Frontal cortex (tissue), 4 donors: ENCODE measurements at places on chromosomes 6 and 20. TPM values are rescaled to one million over a fixed set of nuclear protein-coding genes. Genes with fewer than 3 reads are reported as not detected.

The PNPLA1 gene
- total RNA-seq: not detected

GRCh38 chr6:116090251-116090650 is 10.4 kb upstream of the NT5DC1 start:
- no peak for DNase-seq

The ZBTB46 gene
- 22.4 TPM for total RNA-seq

DNA sequence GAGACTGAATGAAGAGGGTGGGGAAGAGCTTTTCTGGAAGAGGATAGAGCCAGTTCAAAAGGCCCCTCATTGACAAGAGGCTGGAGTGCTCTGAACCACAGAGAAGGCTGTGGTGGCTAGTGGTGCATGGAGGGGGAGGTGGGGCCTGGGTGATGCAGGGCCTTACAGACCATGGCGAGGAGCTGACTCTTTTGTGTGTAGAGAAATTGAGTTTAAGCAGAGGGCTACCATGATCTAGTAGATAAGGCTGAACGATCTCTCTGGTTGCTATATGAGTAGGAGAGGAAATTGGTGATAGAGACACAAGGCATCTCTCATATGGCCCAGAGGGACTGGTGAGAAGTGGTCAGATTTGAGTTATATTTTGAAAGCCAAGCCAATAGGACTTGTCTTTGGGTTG is 137.6 kb downstream of the UST start:
- DNase-seq: no peak

The PXT1 gene
- total RNA-seq: not detected

DNA sequence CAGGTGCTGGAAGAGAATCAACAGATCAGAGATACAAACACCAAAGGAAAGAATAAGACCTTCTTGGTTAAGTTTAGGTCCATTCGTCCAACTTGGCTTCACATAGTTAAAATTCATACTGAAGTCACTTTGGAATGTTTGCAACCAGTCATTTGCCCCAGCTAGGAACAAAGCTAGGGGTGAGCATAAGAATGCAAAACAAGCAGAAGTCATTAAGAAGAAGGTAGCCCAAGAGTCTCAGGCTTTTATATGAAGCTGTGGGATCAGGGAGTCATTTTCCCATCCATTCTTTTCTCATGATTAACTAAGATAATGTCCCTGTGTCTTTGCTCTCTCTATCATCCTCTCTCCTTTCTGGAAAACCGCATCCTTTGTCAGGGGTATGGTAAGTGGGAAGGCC is 51.5 kb upstream of the TMEM170B start:
- DNase-seq: no peak

The JAG1 gene
- total RNA-seq: 20.0 TPM

GRCh38 chr6:138868181-138868580 is 72.3 kb downstream of the ECT2L start:
- no peak for DNase-seq

The OOEP gene
- total RNA-seq: not detected

- DNase-seq: no peak
Measured at GRCh38 chr6:79042799-79043126, 35.3 kb downstream of the PHIP start.

The NKX2-2 gene
- 0.41 TPM for total RNA-seq

- DNase-seq: no peak
Measured at GRCh38 chr6:55937951-55938690, 62.7 kb upstream of the BMP5 start.

The TBC1D32 gene
- total RNA-seq: 40.8 TPM

GRCh38 chr6:121434037-121434770 is 1.2 kb upstream of the GJA1 start:
- DNase-seq: no peak

DNA sequence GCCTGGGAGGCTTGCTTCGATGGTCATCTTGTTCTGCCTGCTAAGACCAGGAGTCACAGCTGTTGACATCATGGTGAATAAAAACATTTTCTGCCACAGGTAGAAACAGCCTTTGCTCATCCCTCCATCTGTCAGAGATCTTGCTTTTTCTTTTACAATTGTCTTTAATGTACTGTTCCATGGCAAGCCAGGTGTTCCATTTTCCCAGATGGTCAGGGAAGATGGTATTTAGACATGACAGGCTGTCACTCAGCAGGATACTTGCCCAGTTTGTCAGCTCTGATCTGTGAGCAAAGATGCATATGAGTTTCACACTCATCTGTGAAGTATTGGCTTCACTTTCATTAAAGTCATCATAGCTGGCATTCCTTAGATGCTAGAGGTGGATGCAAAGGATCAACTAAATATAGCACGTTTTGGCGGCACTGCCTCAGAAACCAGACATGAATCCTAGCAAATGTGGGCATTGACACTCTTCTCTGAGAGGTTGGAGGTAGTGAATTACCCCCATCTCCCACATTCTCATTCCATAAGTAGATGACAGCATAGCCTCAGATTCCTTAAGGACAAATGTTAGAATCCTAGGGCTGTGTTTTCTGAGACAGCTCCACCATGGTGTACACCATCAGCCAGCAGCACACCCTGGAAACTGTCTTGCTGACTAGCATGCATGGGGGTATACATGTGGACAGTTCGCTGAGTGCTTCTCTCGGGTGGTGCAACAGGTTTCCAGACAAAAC is 4.2 kb downstream of the SSTR4 start:
- DNase-seq: no peak

DNA sequence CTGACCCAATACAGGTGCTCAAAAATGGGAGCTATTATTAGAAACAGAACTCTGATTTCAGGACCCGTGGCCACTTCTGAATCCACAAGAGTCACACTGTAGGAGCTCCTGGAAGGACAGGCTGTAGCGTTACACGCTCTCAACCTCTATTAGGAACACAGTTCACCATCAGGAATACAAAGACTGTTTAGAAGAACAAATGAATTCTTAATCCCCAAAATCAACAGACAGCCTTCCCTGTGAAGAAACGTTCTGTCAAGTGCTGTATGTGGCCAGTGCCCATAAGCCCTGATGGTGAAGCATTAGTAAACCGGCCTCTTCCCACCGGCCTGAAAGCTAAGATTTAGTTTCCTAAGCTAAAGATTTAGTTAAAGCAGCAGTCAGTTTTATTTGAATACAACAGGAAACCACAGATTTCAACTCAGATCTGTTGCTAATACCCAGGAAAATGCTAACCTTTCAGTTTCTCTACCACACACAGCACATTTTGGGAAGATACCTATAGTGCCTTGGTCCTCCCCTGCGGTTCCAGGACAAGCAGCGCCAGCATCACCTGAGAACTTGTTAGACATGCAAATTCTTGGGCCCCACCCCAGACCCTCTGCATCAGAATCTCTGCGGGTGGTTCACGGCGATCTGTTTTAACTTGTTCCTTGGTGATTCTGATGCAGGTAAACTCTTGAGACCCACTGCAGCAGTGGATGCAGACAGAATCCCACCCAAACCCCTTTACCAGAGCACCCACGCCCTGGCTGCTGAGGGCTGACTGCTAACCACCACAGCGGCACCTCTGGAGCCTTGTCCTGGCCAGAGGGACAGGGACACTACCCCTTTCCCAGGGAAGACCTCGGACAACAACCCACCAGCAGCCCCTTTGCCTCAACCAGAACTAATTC is 33.4 kb downstream of the MTRES1 start:
- no peak for DNase-seq

The TMEM217 gene
- total RNA-seq: 1.2 TPM

DNA sequence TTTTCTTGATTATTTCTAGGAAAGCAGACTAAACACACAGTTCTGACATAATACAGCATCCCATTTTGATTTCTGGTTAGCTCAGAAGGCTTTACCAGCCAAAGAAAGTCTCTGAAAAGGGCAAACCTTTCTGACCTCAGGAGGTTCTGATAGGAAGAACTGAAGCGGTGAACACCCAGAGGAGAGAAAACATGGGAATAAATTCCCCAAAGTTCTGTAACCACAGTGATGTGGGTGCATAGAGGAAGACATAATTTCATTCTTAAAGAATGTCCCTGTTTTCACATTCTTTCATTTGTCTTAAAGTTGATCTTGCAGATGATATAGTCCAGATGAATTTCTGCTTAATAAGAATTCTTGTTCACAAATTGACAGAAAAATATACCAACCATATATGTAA is 60.3 kb downstream of the RSPO3 start:
- DNase-seq: no peak

DNA sequence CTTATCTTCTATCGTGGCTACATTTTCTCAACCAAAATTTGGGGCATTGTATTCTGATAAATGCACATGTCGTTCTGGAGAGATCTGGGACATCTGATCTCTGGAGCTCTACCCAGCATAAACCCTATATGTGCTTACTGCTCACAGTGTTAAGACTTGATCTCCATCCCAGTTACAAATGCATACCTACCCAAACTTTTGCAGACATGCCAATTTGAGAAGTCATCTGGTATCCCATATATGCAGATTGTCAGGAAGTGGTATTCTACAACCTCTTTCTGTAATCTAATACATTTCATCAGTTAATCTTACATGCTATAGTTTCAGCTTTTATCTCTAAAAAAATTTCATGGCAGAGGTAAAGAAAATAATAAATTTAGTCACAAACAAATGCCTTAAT is 11.2 kb downstream of the BAG2 start:
- no peak for DNase-seq

GRCh38 chr20:14631011-14631410 is 293.6 kb upstream of the FLRT3 start:
- DNase-seq: no peak

GRCh38 chr6:13462458-13463327 is 24.7 kb downstream of the GFOD1 start:
- no peak for DNase-seq

DNA sequence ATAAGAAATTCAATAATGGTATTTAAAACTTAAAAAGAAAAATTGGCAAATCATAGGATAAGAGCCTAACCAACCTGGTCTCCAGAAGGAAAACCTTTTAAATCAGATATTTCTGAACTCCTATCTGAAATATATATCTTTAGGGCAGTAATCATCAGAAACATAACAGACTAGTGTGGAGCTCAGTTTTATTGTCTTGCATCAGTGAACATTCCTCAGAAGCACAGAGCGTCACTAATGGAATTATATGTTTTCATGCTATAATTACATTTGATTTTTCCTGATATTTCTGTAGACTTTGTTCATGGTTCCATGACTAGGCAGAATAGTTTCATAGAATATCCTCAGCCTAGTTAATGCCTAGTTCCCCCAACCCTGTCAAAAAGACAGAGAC is 262.2 kb downstream of the EYA4 start:
- no peak for DNase-seq

The TNFRSF6B gene
- not detected for total RNA-seq

The SLC17A3 gene
- not detected for total RNA-seq

GRCh38 chr6:24584382-24584720 is 61.6 kb downstream of the KIAA0319 start:
- no peak for DNase-seq

DNA sequence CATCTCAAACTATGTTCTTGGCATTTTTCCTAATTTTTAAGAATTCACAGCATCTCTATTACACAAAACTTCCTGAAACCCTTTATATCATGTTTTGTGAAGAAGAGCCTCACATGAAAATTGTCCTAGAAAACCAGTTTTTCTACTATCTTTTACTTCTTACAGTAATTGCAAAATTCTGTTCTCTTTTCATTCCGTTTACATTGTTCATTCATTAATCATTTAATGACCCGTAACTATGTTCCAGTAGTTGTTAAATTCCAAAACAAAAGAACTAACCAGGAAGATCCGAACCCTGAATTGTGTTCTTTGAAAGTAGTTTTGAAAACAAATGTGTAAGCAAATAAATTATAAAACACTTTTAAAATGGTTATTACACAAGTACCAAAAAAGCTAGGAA is 597.0 kb downstream of the EYS start:
- DNase-seq: no peak

The ECI2 gene
- total RNA-seq: 24.1 TPM

DNA sequence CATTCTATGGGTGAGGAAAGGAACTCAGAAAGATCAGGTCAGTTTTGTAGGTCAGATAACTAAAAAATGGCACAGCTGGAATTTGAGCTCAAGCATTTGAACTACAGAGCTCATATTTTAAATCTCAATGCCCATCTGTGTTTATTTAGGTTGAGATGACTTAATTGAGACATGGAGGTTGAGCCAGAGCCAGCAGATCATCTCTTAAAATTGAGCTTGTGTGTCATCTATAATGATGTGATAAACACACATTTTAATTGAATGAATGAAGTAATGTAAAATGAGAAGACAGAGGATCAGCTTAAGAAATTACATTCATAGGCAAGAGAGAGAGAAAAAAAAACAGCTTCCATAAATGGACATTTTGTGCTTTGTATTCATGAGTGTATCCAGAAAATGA is 3.7 kb downstream of the MANEA start:
- no peak for DNase-seq

DNA sequence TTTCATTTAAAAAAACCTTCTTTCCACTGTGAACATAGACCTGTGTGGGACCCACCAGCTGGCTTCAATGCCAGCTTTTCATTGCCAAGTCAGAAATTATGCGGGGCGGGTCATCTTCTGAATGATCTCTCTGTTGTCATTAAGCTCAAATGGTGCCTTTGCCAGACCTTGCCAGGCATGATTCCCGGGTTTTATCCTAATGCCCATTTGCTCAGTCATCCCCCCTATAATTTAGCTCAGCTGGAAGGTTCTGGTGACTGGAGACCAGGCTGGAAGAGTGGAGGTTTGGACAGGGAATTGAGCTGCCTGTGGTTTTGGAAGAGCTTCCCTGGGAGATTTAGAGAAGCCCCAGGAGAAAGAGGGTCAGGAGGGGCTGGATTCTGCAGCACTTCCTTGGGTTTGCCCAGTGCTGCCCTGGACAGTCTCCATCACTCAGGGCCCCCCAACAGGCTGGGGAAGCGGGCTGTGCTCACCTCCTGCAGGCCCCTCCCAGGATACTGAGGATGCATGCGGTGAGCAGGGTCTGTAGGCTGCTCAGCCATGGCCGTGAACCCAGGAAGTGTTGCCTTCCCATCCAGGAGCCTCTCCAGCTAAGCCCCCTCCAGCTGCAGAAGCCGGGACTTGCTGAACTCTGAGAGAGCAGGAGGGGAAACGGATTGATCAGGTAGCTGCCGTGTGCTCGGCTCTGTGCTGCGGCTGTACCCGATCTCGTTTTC is 273.0 kb downstream of the CDH4 start:
- DNase-seq: peak; percentile 43

The RIMS1 gene
- total RNA-seq: 466 TPM

The GHRH gene
- not detected for total RNA-seq

GRCh38 chr6:35154262-35154661 is 13.1 kb upstream of the TCP11 start:
- no peak for DNase-seq

The SPEF1 gene
- 0.41 TPM for total RNA-seq

GRCh38 chr20:47660602-47660905 is 124.7 kb downstream of the SULF2 start:
- no peak for DNase-seq

- no peak for DNase-seq
Measured at GRCh38 chr20:31842471-31843157, 2.8 kb downstream of the FOXS1 start.

GRCh38 chr20:60349418-60349817 is 391.2 kb downstream of the CDH26 start:
- no peak for DNase-seq

The SYNDIG1 gene
- total RNA-seq: 26.1 TPM

DNA sequence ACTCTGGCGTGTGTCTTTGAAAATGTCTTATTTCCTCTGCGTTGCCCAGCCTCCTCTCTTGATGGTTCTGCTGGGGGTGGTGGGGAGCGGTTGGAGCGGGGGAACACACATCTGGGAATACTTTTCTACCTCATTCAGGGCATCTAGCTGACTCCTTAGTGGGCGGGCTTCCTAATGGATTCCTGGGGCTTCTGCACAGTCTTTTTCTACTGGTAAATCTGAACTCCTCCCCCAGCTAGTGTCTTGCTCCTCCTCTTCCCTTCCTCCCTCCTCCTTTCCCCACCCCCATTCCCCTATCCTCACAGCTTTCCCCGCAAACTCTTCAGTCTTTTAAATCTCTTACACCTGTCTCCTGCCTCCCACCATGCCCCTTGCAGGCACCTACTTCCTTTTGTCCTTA is 74.4 kb downstream of the PRL start:
- DNase-seq: no peak
